ENCODE measurements at places on chromosomes 2 and 18.

DNA sequence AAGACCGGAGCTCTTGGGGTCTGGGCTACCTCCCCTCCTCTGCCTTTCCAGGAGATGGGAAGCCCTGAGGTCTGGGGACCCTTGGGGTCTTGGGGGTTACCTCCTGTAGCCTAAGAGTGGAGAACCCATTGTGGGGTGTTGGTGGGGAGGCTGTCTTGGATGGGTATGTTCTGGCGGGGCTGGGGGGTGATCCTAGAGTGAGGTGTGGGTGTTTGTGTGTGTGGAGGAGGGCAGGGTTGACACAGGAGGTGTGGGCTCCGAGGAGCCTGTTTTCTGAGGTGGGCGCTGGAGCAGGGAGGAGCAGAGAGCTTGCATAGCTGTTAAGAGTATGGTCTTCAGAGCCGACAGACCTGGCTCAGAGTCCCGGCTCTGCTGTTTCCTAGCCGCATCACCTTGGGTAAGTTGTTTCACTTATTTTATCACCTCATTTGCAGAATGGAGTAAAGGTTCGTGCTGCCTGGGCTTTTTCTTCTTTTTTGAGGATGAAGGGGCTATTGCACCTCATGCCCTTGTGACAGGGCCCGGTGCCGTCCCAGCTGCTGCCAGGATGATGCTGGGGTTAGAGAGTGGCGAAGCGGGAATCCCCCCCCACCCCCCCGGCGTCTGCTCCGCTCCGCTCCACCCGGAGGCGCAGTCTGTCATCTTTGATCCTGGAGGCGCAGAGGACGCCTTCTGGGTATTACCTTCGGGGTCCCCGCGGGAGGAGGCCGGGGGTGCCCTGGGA, 17.2 kb downstream of the TET3 start:
- DNase-seq: no peak

DNA sequence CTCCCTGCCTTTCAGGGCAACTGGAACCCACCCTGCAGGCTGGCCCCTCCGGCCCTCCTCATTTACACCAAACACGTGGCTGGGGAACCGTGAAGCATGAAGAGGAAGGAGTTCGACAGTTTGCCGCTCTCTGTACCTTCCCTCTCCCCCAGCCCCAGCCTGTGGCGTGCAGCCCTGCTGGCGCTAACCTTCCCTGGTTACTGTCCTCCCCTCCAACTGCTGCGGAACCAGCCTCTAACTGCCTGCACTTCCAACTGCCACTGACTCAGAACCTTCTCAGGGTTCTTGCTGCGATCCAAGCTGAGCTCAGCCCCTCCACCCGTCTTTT, 19.2 kb upstream of the GNAL start:
- DNase-seq: no peak

- DNase-seq: no peak
Observed at GRCh38 chr2:39875182-39875913, 96.3 kb upstream of the THUMPD2 start.

GRCh38 chr2:96253006-96253405, 12.8 kb downstream of the TMEM127 start:
- no peak for DNase-seq

DNA sequence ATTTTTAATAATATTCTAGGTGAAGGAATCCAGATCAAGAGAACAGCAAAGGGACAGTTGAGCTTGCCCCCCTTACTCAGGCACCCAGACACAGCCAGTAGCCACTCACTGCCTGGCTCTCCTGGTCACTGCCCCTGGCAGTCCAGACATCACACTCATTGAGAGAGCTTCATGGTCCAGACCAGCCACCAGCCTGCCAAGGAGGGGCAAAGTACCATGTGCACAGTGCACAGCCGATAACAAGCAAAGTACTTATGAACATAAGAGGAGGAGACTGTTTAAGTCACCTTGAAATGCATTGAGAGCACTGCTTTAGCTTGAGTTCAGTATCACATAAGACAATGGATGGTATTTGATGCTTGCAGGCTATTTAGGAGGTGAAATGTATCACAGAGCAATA, 21.6 kb upstream of the CYRIA start:
- DNase-seq: no peak

- no peak for DNase-seq
Observed at GRCh38 chr2:218811382-218811781, 20.2 kb downstream of the PRKAG3 start.

DNA sequence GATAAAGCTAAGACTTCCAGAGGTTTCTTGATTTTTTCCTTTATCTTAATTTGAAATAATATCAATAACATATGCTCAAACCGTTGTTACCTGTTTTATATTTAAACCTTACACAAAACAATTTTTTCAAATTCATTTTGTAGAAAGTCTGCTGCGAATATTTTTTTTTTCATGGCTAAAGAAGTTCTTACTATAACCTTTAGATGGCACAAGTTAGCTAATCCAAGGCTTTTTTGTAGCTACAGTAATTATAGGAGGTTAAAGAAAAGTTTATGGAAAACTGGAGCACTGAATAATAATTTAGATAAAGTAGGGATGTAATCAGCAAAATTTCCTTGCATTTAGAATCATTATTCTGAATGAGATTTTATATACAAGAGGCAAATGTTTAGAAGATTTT, 78.0 kb upstream of the PNPT1 start:
- peak; percentile 3 for DNase-seq

DNA sequence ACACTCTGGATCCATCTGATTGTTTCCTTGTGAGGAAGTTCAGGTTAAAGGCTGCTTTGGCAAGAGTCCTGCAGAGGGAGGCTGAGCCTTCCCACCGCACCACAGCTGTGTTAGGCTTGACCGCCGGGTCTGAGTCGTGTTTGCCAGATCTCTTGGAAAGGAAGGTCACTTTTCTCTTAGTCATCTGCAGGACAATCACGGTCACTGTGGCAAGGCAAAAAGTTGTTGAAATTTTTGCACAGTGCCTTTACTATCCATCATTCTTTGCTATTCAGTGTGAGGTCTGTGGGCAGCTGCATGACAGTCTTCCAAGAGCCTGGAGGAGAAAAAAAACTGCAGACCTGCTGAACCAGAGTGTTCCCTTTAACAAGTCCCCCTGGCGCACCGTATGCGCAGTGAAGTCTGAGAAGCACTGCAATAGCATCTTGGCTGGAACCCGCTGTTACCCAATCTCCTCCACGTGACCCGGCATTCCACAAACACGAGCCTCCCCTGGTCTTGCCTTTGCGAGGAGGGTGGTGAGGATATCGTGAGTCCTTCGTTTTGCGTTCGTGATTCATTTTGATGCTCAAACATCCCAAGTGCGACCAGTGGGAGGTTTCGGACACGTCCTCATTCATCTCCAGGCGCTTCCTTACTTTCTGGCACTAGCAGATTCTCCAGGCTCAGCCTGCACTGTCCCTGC, 23.0 kb downstream of the BIN1 start:
- DNase-seq: peak; percentile 67

GRCh38 chr18:9418047-9418690, 57.1 kb upstream of the RALBP1 start:
- DNase-seq: no peak
